CD4-positive, alpha-beta T cell treated with Interleukin-4 for 4 hours (primary cell): ENCODE measurements at places on chromosomes 2 and 18.

DNA sequence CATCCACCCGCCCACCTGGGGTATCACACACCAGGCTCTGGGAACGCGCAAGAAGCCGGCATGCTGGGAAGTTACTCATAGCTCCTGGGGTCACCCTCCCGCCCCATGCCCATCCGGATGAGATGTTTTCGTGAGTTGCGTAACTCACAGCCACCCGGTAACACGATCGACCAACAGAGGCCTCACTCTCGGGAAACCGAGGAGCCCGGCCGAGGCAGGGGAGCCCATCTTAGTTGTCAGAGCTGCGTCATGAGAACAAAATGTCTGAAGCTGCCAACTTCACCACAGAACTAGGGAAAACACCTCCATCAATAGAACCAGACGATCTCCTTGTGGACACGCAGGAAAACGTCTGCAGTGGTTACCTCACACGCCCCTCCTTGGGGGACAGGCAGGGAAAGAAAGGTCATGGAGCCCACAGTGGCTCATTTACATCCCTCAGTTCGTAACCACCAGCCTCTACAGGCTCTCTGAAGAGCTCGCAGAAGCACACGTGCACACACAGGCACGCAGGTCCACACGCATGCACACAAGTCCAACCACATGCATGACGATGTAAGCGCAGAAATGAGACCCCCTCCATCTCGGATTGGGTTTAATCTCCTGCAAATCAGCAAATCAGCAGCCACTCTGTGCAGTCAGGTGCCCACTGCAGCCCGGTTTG, 26.2 kb downstream of the ADI1 start:
- no peak for DNase-seq

DNA sequence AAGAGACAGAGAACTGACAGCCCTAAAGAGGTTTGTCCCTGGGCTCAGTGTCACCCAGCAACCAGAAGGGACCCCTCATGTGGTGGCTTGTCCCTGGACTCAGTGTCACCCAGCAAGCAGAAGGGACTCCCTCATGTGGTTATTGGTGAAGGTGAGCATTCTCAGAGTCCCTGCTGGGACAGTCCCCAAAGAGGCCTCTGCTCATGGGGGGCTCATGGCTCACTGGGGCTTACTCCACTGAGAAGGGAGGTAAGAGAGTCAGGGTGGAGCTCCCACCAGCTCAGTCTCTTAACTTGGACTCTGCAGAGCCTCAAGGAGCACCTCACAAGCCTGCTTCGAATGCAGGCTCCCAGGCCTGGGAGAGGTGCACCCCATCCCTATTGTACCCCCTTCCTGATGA, 145.2 kb upstream of the COPS8 start:
- DNase-seq, result no peak

GRCh38 chr2:196086517-196087368, 18.1 kb upstream of the DNAH7 start:
- DNase-seq, result no peak

DNA sequence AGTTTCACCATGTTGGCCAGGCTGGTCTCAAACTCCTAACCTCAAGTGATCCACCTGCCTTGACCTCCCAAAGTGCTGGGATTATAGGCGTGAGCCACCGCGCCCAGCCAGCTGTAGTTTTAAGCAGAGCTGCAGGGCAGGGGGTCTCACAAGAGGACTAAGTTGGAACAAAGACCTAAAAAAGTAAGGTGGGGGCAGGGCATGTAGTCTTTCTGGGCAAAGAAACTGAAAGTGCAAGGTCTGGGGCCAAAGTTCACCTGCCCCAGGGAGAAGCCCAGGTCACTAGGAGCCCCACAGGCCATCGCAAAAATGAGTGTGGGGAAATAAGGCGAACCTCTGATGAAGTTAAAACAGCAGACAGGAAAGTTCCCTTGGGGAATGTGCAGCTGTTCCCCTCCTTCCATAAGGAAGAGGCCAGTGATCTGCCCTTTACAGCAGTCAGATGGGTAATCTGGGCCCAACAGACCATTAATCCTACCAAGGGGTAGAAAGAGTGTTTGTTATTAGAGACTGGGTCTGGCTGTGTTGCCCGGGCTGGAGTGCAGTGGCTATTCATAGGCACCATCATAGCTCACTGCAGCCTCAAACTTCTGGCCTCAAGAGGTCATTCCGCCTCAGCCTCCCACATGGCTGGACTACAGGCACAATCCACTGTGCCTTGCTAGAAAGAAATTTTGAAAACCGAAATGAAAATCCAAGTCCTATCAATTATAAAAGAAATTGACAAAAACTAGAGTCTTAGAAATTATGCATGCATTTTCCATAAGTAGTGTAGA, 2.8 kb downstream of the SCLY start:
- no peak for DNase-seq

DNA sequence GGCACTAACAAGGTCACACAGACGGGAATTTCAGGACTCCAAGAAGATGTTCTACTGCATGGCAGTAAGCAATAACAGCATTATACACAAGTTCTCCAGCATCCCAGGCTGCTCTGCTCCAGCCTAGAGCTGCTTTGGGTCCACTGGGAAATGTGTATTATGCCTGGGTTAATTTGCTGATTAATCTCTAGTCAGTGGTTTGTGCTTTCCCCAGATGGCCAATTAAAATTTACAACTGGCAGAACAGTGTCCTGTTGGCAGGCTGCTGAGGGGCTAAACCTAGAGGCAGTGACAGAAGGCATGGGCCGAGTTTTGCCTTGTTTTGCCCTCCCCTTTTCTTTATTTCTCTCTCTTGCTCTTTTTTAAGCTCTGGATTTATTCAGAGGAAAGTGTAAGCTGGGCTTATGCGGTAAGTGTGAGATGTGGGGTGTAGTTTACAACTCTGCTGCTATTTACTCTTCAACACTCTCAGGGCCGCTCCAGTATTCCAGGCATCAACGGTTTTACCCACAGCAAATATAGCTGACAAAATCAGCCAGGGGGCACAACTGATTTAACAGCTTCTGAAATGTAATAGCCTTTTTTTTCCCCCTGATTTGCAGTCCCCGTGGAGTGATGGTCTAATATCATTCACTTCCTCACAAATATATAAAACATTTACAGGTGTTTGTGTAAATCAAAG, 348.0 kb downstream of the GPD2 start:
- no peak for DNase-seq

DNA sequence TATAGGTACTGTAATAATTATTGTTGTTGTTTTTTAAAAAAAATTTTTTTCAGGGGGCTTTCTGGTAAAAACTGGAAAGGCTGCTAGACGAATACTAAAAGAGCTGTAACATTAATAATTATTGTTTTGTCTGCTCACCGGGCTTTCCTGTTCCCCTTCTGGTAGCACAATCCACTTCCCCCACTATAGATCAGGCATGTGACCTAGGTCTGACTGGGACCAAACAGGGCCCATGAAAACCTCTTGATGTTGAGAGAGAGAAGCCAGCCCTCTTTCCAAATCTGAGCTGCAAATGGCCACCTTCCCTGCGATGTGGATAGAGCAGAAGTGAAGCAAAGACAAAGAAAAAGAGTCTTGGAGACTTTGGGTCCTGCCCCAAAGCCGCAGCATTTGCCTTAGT, 23.4 kb downstream of the SH2D6 start:
- DNase-seq, result no peak

DNA sequence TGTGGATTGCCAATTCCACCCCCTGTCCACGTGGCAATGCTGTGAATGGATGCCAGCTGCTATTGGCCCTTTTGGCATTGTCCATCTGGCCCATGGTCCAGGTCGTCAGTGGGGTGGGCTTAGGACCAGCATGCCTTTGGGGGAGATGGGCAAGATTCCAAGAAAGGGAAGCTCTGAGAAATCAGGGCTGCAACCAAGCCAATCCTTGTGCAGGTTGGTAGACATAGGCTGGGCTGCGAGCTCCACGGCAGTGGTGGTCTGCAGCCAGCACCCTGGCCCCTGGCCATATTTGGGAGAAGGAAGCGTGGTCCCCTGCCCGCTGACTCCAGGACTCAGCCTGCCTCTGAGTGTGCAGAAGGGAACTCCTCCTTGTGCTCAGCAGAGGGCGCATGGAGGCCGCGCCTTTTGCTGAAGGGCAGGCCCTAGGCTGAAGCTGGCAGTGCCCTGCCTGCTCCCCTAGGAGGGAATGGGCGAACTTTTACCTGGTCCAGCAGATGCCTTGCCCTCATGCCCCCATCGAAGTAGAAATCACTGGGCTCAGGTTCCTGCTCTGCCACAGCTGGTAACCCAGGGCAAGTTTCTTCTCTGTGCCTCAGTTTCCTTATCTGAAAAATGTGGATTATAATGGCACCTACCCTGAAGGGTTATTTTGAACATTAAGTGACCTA, 5.4 kb downstream of the SPR start:
- peak; percentile 42 for DNase-seq
